Progenitor cell of endocrine pancreas (in vitro differentiated cells): ENCODE measurements at places on chromosomes 2 and 18. TPM values are rescaled to one million over a fixed set of nuclear protein-coding genes. Genes with fewer than 3 reads are reported as not detected.

- DNase-seq = peak; percentile 88
Measured at GRCh38 chr2:217988014-217988839, 14.6 kb downstream of the TNS1 start.

DNA sequence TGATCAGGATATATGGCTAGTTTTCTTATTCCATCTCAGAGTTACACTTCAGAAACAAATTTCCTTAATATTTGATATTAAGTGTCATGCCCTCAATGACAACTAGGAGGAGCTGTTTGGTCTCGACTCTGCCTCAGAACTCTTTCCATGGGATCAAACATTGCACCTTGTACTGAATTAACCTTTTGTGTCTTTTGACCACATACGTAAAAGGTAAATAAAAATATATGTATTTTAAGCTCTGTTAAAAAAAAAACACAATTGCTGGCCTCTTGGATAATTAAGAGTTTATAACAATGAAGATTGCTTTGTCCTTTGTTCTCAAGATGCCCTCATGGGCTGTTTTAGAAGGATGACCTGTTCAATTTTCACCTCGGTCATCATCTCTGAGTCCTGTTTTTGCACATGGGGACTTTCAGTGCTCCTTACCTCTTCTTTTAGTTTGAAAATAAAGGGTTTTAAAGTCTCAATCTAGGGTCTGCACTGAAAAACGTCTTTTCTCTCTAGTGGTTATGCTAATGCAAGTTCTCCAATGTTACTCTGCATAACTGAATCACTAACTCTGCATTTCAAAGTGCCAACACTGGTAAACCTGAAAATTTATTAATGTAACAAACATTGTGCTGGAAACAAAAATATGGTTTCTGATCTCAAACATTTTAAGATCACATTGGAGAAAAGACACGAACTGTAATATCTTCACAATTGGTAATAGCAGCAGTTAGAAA lies 18.8 kb upstream of the FN1 start:
- no peak for DNase-seq

GRCh38 chr2:218861645-218862318 lies 2.2 kb downstream of the WNT6 start:
- DNase-seq = no peak

DNA sequence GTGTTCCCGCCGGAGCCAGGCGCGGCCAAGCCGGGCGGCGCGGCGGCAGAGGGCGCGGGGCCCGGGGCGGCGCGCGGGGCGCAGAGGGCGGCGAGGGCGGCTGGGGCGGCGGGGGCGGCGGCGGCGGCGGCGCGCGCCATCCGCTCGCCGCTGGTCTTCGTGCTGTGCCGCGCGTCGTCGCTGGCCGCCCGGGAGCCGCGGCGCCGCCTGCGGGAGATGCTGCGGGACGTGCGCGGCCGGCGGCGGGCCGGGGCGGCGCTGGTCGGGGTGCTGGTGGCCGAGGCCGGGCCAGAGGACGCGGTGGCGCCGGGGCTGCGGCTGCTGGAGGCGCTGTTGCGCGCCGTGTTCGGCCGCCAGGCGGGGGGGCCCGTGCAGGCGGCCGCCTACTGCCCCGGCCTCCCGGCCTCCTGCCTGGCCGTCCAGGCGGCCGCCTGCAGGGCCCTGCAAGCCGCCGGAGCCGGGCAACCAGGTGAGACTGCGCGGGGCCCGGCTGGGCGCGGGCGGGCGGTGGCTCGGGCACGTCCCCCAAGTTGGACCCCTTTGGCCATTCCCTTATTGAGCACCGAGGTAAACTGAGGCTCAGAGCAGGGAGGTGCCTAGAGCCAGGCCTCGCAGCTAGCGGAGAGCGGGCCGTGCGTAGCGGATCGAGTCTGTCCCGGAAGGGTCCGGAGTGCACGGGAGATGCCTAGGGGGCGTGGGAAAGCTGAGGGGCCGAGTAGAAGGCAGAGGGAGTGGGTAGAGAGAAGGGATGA lies 584 bp downstream of the C2orf72 start:
- no peak for DNase-seq

DNA sequence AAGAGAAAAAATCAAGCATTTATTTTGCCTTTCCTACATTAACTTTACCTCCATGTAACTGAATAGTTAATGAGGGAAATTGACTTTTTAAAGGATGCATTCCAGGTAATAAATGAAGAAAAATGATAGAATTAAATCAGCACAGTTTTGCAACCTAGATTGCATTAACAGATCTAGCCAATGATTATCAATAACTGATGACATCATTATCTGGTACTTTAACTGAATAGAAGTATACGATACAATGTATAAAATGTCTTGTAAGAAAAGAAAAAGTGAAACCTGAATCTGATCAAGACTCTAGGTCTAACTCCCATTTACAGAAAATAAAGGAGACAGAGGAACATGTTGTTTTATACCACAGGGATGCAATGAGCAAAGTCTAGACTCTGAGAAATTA lies 126.0 kb upstream of the XPO1 start:
- no peak for DNase-seq

Gene ALPP
- not detected in 2 replicates for total RNA-seq

Gene PLCL1
- total RNA-seq = 41.1 and 48.3 TPM in 2 replicates

Gene ANKRD30B
- total RNA-seq = not detected in 2 replicates

Gene ZNF396
- total RNA-seq = 4.5 and 5.9 TPM in 2 replicates
